ENCODE measurements at places on chromosomes 12 and 14. TPM values are rescaled to one million over a fixed set of nuclear protein-coding genes. Genes with fewer than 3 reads are reported as not detected.

Gene GPR135
- total RNA-seq, result 1.6 TPM

Gene IL26
- not detected for total RNA-seq

Gene KCNH3
- total RNA-seq, result 0.44 TPM

Gene SPX
- total RNA-seq, result 0.76 TPM

Gene CD69
- total RNA-seq, result 0.42 TPM

Gene RNASE3
- total RNA-seq, result not detected

Gene CDCA4
- total RNA-seq, result 55.9 TPM

Gene PTCSC3
- total RNA-seq, result not detected

Gene NGB
- 0.33 TPM for total RNA-seq

Gene MLXIP
- total RNA-seq, result 44.4 TPM

Gene PRH2
- total RNA-seq, result not detected

Gene GPX2
- total RNA-seq, result 1.0 TPM

Gene COX8C
- not detected for total RNA-seq

Gene EML1
- total RNA-seq, result 16.1 TPM

Gene FOXG1
- 0.09 TPM for total RNA-seq

Gene CABP1
- total RNA-seq, result 10.7 TPM

Gene PRICKLE1
- 11.7 TPM for total RNA-seq
